T follicular helper cell (primary cell): ENCODE measurements at places on chromosomes 13 and 19.
A peak's percentile ranks its signal among the peaks of the same experiment; 100 is the strongest.

- DNase-seq = no peak
These were observed 17.3 kb upstream of the ERCC1 start for GRCh38 chr19:45440873-45441654.

GRCh38 chr13:33139184-33139583 is 123.0 kb downstream of the KL start:
- DNase-seq = no peak

DNA sequence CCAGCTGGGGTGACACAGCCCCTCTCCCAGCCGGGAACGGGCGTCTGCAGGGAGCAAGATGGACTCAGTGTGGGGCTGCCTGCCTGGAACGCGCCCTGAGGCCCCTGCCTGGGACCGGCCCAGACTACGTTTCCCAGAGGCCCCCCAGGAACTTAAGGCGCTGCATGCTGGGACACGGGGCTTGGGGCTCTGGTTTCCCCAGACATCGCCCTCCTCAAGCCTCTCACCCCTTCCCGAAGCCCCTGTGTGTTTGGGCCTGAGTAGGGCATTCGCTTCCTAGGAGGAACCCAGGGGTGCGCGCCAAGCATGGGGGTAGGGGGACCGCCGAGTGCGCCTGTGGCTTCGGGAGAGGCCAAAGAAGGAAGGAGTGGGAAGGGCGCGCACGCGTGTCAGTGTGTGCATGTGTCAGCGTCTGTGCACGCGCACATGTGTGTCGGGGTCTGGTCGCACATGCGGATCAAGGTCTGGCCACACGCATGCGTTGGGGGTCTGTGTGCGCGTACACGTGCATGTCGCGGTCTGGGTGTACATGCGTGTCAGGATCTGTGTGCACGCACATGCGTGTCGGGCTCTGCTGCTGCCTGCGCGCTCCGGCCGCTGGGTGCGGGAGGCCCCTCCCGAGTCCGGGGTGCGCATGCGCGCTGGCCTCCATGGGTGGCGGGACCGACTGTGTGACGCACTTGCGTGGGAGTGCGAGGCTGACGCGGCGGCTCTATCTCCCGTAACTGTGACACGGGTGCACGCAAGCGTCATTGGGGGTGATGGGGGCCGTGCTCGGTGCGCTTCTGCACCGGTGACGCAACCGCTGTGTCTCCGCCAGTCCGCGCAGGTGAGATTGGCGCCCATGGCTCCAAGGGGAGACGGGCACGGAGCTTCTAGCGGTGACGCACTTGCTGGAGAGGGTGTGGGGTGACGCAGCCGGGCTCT is 16.2 kb downstream of the ZNF331 start:
- peak; percentile 92 for DNase-seq

DNA sequence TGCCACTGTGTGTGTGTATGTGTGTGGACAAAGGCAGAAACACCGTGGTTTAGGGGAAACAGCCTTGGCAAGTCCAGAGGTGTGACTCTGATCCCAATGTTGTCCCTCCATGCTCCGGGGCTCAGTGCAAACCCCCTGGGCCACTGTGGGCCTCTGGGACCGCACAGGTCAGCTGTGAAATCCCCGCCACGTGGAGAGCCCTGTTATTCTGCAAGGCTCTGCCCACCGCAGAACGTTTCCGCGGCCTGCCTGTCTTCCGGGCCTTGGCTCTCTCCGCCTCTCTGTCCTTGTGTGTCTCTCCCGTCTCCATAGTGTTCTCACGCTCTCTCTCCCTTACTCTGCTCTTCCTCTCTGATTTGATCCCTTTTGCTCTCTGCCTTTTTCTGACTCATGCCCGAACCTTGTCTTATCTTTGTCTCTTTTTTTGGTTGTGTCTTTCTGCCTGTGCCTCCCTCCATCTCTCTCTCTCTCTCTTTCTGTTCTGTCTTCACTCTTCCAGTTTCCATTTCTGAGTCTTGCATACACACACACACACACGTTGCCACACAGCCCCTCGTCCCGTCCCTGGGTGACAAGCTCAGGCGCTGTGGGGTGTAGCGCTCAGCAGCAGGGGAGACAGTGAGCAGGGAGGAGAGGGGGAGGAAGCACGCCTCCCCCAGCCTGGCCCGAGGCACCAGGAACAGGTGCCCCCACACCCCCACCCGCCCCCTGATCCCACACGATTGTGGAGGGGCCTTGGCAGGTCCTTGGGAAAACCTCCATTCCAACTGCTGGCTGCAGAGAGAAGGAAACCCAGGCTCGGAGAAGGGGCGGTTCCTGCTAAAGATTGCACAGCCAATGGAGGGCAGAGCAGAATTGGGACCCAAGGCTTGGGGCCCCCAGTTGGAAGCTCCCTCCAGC is 3.0 kb downstream of the TTYH1 start:
- DNase-seq = no peak

GRCh38 chr19:10193790-10194499 is 808 bp downstream of the DNMT1 start:
- no peak for DNase-seq

- no peak for DNase-seq
These were observed 36.3 kb upstream of the RCBTB2 start for GRCh38 chr13:48569104-48569666.

- DNase-seq = no peak
These were observed 400.5 kb upstream of the SLC10A2 start for GRCh38 chr13:103466761-103467160.

DNA sequence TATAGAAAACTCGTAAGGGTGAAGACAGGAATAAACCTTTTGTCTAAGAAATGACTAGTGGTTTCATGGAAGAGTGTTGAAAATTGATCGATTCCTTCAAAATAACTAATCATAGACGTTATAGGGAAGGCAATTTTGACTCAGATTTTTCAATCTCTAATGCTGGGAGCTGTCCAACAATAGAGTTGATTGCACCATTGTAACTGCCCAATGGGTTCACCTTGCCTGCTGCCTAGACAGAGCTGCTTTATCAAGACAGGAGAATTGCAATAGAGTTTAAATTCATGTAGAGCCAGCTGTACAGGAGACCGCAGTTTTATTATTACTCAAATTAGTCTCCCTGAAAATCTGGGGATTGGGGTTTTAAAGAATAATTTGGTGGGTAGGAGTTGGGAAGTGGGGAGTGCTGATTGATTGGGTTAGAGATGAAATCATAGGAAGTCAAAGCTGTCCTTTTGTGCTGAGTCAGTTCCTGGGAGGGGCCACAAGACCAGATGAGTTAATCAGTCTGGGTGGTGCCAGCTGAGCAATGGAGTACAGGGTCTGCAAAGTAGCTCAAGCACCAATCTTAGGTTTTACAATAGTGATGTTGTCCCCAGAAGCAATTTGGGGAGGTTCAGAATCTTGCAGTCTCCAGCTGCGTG is 16.8 kb upstream of the ADGRE2 start:
- DNase-seq = no peak

- no peak for DNase-seq
These were observed 320.0 kb downstream of the TEX29 start for GRCh38 chr13:111640476-111640875.

DNA sequence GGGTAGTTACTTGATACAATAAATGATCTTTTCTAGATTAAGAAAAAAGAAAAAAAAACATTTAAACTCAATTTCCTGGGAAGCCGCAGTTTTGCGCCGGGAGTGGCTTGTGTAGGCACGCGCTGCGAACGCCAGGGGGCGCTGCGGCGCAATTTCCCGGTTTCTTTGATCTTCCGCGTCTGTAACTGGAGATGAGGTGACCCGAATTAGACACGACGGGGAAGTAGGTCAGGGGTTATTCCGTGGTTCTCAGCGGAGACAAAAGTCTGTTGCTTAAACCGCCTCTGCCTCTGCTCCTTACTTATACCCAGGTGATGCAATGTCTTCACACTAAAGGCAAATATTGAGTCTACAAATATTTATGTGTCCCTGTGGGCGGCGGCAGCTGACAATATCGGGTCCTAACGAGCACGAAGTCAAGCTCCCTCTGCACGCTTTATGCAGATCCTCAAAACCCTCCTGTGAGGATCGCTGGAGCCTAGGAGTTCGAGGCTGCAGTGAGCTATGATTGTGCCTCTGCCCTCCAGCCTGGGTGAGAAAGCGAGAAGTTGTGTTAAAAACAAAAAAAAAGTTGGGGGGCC is 15.2 kb downstream of the STXBP2 start:
- DNase-seq = peak; percentile 80

- DNase-seq = no peak
These were observed 167.1 kb upstream of the SOX1 start for GRCh38 chr13:111899714-111900389.

DNA sequence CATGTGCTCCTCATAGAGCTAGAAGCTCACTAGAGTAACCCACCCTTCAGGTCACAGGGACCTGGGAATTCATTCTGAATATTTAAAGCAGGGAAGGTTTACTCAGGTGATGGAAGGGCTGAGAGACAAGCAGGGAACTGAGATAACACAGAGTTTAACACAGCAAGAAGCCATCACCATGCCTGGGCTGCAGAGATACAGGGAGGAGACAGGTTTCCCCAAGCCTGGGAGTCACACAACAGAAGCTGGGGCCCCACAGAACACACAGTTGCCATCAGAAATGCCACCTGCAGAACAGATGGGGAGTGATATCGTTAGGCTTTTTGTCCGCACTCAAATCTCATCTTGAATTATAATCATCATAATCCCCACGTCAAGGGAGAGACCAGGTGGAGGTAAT is 7.9 kb upstream of the CYSLTR2 start:
- DNase-seq = no peak

GRCh38 chr13:49561062-49561410 is 24.3 kb downstream of the RCBTB1 start:
- no peak for DNase-seq

GRCh38 chr13:111562716-111563115 is 242.3 kb downstream of the TEX29 start:
- no peak for DNase-seq

- no peak for DNase-seq
These were observed 3.0 kb upstream of the IL12RB1 start for GRCh38 chr19:18089726-18090125.
